ENCODE measurements at places on chromosomes 2 and 18. TPM values are rescaled to one million over a fixed set of nuclear protein-coding genes. Genes with fewer than 3 reads are reported as not detected.

DNA sequence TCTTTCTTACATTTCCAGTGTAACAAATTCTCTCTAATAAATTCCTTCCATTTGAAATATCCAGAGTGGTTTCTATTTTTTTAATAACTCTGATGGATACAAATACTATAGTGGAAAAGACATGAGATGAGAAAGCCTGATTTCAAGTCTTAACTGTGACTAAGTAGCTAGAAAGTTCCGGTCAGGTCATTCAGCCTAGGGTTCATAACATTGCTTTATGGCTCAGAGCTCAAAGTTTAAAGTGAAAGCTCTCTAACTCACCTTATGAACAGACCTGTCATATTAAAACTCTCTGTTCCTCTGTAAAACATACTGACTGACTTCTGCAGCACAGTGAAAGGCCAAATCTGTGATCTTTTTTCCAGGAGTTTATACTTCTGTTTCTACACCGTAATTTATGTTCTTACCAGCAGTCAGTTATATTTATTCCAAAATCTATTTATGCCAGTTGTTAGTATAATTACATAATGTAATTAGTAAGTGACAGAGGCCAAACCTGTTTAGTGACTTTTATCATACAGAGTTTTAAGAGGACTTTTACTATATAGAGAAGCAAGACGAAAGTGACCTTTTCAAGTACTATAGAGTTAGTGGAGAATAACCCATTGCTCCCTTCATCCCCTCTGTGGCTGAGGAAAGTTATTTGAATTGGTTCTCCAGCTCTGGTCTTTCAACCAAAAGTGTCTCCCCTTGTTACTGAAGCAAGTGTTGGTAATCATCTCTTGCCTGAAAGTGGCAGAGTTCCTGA is 118.8 kb upstream of the PDE1A start:
- no peaks in the 10 kb centered on the region for H3K4me1 ChIP-seq
- no peak overlapping the region for H3K4me3 ChIP-seq
- no peak overlapping the region for H3K27ac ChIP-seq
- DNase-seq = no peak

Gene FAM124B
- total RNA-seq = not detected

DNA sequence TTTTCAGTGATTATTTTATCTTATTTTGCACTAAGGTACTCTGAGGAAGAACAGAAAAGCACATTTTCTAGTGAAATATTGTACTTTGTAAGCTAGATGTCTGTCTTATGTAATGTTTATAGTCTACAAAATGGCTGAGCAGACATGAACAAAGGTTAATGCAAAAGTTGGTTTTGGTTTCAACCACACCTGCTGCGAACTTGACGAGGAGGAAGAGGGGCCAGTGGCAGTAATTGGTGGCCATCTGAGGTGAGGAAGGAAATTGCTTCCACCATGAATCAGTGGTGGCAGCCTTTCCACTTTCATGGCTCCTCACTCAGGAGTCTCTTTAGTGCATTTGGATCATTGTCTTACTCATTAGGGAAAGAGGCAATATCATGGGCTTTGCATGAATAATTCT is 894.2 kb downstream of the CNTNAP5 start:
- H3K36me3 ChIP-seq = no peaks in the 10 kb centered on the region
- H3K4me1 ChIP-seq = no peaks in the 10 kb centered on the region
- no peaks in the 10 kb centered on the region for H3K27me3 ChIP-seq
- DNase-seq = no peak

GRCh38 chr2:129015397-129016285 is 697.0 kb upstream of the HS6ST1 start:
- H3K4me1 ChIP-seq = no peaks in the 10 kb centered on the region
- H3K27me3 ChIP-seq = no peaks in the 10 kb centered on the region
- no peak overlapping the region for H3K4me3 ChIP-seq

GRCh38 chr18:62741584-62741983 is 26.2 kb downstream of the PHLPP1 start:
- no peak for DNase-seq
- no peaks in the 10 kb centered on the region for H3K36me3 ChIP-seq
- H3K27me3 ChIP-seq = no peaks in the 10 kb centered on the region
- no peak overlapping the region for H3K4me3 ChIP-seq
- peaks cover 29% of the 10 kb centered on the region for H3K4me1 ChIP-seq

GRCh38 chr18:74468547-74469061 is 11.5 kb upstream of the DIPK1C start:
- H3K4me3 ChIP-seq = no peak overlapping the region
- H3K36me3 ChIP-seq = no peaks in the 10 kb centered on the region
- H3K27me3 ChIP-seq = no peaks in the 10 kb centered on the region
- no peak overlapping the region for H3K27ac ChIP-seq

- peaks cover 12% of the 10 kb centered on the region for H3K4me1 ChIP-seq
- DNase-seq = no peak
- peaks cover 26% of the 10 kb centered on the region for H3K27me3 ChIP-seq
- no peaks in the 10 kb centered on the region for H3K36me3 ChIP-seq
Observed at GRCh38 chr2:189583227-189584198, 2.9 kb upstream of the SLC40A1 start.

- no peaks in the 10 kb centered on the region for H3K4me1 ChIP-seq
- H3K4me3 ChIP-seq = no peak overlapping the region
- no peaks in the 10 kb centered on the region for H3K27me3 ChIP-seq
- H3K36me3 ChIP-seq = no peaks in the 10 kb centered on the region
- no peak for DNase-seq
- no peak overlapping the region for H3K27ac ChIP-seq
Observed at GRCh38 chr18:56532176-56532840, 106.1 kb downstream of the TXNL1 start.

- no peak overlapping the region for H3K27ac ChIP-seq
- H3K4me1 ChIP-seq = peaks cover 3% of the 10 kb centered on the region
- no peak for DNase-seq
- H3K4me3 ChIP-seq = no peak overlapping the region
Observed at GRCh38 chr2:232027530-232027929, 66.0 kb downstream of the DIS3L2 start.
